Right ventricle myocardium superior (tissue), 1 donor: ENCODE measurements at places on chromosomes 16 and 17.

DNA sequence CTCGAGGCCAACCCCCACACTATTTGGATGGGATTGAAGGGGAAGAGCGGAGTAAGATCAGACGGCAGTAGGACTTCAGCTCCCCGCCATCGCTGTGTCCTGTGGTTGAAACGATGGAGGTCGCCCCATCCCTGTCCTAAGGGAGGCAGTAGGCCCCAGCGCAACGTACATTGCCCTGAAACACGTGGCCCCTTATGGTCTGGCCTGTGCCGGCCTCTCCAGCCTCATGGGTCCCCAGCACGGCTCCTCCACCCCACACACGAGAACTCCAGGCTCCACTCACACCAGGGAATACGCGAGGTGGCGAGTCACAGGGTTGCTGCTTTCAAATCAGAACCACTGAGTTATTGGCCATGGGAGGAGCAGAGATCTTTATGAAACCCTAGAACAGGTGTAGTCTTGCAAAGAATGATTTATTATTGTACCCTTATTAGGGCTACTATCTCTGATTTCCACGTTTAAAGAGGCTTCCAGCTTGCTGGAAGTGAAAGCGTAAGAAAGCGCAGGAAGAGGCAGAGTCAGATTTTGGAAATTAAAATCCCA, 669 bp upstream of the DCTPP1 start:
- DNase-seq: no peak

GRCh38 chr17:12808723-12809122, 19.4 kb downstream of the ARHGAP44 start:
- DNase-seq: no peak

GRCh38 chr16:88541831-88542616, 28.2 kb upstream of the ZC3H18 start:
- no peak for DNase-seq

DNA sequence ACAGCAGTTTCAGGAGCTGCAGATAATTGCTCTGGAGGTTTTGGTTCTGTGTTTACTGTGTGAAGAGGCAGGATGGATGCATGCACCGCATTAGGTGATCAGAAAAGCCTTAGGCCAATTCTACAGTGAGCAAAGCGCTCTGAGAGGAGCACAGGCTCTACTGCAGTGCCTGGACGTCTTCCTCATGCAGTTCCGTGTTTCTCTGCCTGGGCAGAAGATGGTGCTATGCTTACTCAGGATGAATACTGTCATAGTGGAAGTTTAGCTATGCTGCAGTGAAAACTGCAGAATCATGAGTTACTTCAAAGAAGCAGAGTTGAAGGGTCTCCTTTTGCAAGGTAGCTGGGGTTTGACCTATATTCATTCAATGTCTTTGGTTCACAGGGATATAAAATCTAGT, 1012.4 kb downstream of the KCNJ18 start:
- DNase-seq: no peak

DNA sequence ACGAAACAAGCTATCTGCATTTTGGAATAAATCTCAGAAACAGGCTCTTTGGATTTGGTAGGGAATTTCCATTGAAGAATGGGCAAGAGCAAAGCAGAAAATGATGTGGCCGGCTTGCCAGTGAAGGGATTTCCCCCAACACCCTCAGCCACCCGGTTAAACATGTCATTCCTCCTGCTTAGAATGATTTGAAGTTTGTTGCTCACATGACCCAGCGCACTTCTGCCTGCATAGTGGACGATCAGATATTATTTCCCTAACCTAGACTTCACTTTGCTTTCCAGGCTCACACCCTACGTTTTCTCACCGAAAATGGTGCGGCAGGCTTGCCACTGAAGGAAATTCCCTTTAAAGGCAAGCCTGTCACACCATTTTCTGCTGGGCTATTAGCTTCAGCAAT, 170.7 kb downstream of the CDH11 start:
- DNase-seq: no peak

GRCh38 chr16:82533189-82533588, 93.6 kb upstream of the CDH13 start:
- no peak for DNase-seq

DNA sequence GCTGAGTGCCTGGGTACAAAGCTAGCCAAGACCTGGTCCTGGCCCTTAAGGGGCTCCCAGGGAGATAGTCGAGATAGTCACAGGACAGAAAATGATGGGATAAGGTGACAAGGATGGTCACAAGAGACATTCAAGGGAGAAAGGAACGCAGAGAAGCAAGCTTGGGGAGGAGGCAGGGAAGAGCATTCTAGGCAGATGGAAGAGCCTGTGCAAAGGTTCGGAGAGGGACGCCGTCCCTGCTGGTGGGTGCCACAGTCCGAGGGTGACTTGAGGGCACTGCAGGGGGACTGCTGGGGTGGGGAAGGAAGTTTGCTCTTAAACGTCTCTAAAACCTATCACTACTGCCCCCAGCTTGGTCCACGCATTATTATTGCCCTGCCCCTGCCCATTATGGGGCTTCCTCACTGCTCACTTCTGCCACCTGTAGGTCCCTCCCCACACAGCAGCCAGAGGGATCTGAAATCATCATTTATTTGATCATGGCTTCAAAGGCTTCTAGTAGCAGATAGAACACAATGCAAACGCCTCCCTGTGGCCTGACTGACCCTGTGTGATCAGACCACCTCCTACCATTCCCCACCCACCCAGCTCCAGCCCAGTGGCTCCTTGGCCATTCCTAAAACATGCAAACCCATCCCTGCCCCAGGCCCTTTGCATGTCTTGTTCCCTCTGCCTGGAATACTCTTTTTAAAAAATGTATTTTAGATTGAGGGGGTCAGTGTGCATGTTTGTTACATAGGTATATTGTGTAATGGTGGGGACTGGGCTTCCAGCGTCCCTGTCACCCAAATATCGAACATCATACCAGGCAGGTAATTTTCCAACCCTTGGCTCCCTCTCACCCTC, 60.3 kb downstream of the RMI2 start:
- no peak for DNase-seq

GRCh38 chr16:21224800-21225199, 8.7 kb upstream of the ANKS4B start:
- DNase-seq: no peak

GRCh38 chr17:6479622-6480302, 35.5 kb downstream of the PIMREG start:
- DNase-seq: no peak

DNA sequence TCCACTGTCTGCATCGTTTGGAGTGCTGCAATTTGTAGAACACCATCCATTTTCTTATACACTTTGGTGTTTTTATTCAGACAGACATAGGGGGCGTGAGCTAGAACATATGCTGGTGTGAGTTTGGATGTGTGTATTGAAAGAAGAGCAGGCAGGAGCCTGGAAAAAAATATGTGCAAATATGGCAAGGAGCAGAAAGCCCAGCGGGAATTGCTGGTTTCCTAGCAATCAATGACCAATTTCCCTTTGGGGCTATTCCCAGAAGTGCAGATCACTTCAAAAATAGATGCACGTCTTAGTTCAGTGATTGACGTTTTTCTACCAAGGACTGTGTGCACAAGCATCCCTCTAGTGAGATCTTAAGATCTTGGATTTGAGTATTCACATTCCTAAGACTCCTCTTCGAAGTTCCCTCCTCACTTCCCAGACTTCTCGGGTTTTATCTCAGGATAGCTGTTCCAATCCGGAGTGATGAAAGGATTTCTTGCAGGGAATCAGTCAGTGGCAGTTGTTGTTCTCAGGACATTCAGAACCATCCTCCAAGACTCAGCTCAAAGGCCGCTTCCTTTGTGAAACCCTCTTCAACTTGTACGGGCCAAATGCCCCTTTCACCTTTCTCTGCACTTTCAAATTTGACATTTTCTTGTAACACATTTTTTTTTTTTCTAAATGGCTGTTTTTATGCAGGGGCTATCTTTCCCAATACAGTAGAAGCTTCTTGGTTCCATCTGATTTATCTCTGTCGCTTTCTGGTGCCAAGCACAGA, 268.7 kb upstream of the ASIC2 start:
- no peak for DNase-seq

DNA sequence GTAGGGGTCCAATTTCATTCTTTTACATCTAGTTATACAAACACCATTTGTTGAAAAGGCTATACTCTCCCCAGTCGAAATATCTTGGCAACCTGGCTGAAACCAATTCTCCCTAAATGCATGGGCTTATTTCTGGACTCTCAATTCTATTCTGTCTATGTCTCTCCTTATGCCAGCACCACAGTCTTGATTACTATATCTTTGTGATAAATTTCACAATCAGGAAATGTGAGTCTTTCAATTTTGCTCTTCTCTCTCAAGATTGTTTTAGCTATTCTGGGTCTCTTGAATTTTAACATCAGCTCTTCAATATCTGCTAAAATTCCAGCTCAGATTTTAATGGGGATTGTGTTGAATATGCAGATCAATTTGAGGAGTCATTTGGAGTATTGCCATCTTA, 5.9 kb upstream of the TRIM25 start:
- no peak for DNase-seq

GRCh38 chr16:57416084-57416483, 11.5 kb downstream of the CCL17 start:
- no peak for DNase-seq

- DNase-seq: peak; percentile 91
Observed at GRCh38 chr17:38702166-38702915, 2.7 kb upstream of the MLLT6 start.

DNA sequence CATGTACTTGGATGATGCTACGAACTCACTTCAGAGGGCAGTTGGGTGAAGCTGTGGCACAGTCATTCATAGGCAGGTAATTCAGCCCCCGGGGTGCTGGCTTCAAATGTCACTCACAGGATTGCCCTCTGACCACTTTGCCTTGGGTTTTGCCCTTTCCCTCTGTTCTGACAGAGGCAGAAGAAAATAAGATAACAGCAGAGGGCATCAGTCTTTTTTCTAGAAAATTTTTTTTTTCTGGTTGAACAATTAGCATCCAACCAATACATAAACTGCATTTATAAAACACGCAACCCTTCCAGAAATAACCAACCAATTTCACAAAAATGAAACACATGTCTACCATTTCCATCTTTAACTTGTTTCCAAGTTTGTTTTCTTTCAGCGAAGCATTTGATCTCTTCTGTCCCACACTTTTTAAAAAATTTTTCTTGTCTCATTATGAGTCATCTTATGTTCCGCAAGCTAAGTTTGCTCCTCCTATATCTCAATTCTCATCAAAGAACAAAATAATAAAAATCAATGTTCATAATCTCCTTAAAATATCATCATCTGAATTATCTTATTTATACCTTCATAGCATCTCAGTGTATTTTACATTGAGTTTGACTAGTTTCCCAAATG, 15.6 kb downstream of the NACA2 start:
- DNase-seq: no peak

DNA sequence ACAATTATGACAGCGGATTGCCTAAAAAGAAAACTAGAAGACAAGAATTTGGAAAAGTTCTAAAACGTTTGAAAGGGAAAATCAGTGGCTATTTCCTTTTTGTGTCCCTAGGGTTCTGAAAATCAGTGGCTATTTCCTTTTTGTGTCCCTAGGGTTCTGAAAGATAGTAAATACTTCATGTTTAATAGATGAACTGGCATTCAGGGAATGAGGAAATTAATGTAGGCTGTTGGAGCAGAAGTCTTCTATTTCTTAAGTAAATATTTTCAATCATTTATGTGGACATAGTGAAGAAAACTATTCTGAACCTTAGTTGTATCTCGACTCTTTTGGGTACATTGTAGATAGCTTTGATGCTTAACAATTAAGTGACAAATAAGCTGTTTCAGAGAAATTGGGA, 78.9 kb downstream of the SHISA6 start:
- no peak for DNase-seq

GRCh38 chr17:56009795-56010651, 143.3 kb upstream of the ANKFN1 start:
- DNase-seq: no peak

DNA sequence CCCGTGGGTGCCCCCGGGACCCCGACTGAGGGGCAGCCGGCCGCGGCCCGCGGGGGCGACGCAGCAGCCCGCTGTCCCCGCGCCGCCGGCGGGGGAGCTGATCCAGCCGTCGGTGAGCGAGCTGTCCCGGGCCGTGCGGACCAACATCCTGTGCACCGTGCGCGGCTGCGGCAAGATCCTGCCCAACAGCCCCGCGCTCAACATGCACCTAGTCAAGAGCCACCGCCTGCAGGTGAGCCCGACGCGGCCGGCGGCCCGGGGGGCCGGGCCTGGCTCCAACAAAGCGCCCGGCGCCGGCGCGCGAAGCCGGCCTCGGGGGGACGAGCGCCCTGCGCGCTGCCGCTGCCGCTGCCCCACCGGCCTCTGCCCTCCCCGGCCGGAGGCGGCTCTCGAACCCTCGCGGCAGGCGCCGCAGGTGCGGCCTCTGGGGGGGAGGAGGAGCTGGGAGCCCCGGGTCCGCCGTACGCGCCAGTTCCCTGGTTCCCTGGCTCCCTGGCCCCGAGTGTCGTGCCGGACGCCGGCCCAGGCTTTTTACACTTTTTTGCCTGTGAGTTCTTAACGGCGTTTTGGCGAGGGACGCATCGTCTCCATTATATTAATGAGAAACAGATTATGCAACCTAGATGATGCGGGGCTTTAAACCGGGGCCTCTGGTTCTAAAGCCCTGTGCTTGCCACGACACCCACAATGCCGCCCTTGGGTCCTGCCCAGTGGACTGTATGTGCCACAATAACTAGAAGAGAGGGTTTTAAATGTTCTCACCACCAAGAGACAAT, 521 bp downstream of the ATMIN start:
- peak; percentile 59 for DNase-seq

- DNase-seq: no peak
Observed at GRCh38 chr17:78401246-78401645, 22.8 kb downstream of the PGS1 start.

- peak; percentile 31 for DNase-seq
Observed at GRCh38 chr17:39150104-39150634, 1.3 kb downstream of the PLXDC1 start.

- no peak for DNase-seq
Observed at GRCh38 chr16:67509016-67509415, 19.6 kb upstream of the RIPOR1 start.

DNA sequence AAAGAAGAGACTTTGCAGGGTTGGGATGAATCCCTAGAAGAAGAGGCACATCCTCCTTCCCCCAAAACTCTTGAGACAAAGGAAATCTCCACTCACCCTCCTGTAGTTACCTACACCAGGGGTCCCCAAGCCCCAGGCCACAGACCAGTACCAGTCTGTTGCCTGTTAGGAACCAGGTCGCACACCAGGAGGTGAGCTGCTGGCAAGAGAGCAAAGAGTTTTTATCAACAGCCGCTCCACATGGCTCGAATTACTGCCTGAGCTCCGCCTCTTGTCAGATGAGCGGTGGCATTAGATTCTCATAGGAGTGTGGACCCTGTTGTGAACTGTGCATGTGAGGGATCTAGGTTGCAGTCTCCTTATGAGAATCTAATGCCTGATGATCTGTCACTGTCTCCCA, 98.9 kb downstream of the CCT6B start:
- DNase-seq: no peak

GRCh38 chr17:80791758-80792284, 199.8 kb upstream of the CHMP6 start:
- DNase-seq: no peak
